Left colon (tissue), 2 donors: ENCODE measurements at places on chromosomes 2 and 18. TPM values are rescaled to one million over a fixed set of nuclear protein-coding genes. Genes with fewer than 3 reads are reported as not detected.

GRCh38 chr2:214995409-214995808, 143.0 kb downstream of the ABCA12 start:
- no peak for DNase-seq

DNA sequence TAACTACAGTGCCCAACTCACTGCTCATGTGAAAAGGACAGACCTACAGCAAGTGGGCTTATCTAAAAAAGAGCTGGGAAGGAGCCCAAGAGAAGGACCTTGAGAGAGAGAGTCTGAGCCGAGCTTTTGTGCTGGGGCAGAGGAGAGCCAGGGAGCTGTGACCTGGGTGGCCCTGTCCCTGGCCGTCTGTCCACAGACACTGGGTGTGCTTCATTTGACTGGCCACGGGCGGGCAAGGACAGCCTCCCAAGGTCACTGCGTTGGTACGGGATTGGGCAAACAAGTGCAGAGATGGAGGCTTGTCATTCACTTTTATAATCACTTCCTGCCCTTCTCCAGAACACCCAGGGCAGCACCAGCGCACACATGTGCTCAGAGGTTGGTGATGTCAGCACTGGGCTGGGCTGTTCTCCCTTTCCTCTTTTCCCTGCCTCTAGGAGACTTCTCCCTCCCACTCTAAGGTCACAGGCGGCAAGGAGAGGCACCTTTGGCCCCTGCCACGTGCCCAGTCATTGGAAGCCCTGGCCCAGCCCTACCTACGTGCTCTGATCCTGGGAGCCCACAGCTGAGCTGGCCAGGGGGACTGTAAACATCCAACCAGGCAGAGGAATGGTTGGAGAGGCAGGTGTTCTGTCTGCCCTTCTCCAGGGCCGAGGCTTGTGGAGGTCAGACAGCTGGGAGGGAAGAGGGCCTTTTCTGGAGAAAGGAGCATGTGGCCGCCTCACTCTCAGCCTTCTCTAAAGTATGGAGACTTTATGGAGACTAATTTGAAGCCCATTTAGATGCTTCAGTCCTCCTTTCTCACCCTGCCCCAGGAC, 6.4 kb upstream of the PSD4 start:
- peak; percentile 78 for DNase-seq

DNA sequence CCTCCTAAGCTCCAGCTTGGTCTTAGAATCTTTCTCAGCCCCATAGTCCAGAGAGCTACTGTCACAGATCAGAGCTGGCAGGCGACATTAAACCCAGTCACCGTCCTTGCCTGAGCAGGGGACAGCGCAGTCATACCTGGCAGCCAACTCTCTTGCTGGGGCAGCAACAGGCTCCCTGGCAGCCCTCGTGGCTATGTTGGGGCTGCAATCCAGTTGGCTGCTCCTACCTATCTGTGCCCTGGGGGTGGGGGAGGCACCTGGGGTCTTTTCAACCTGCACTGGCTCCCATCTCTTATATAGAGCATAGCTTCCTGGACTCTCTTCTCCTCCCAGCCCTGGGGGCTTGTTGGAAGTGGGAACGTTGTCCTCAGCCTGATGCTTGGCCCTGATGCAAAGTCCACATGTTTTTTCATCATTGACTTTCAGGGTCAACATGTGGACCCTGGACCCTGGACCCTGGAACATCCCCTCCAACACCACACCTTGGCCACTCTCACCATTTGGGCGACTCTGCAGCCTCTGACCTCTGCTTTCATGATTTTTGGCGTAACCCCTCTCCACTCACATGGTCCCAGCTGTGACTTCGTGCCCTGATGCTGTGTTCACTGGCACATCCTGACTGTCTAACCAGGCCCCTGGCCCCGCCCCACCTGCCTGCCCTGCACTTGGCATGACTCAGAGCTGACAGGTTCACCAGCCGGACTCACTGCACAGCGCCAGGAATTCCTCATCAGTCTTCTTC, 45.6 kb downstream of the ATOH8 start:
- DNase-seq: no peak

The SEMA4F gene
- 3.8 TPM for total RNA-seq

The MEIS1 gene
- 38.9 TPM for total RNA-seq

- DNase-seq: no peak
Measured at GRCh38 chr18:79548621-79548985, 131.0 kb upstream of the CTDP1 start.

DNA sequence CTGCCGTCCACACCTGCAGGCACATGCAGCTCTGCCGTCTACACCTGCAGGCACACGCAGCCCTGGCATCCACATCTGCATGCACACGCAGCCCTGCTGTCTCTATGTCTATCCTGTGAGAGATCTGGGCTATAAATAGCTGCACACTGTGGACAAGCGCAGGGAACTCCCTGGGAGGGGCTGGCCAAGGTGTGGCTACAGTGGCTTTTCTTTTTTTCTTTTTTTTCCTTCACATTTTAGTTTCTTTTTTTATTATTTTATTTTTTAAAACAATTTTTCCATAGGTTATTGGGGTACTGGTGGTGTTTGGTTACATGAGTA, 42.0 kb downstream of the TMEM182 start:
- DNase-seq: no peak

GRCh38 chr2:151918308-151918707, 90.1 kb upstream of the ARL5A start:
- DNase-seq: no peak

The CCL20 gene
- total RNA-seq: 13.6 TPM

DNA sequence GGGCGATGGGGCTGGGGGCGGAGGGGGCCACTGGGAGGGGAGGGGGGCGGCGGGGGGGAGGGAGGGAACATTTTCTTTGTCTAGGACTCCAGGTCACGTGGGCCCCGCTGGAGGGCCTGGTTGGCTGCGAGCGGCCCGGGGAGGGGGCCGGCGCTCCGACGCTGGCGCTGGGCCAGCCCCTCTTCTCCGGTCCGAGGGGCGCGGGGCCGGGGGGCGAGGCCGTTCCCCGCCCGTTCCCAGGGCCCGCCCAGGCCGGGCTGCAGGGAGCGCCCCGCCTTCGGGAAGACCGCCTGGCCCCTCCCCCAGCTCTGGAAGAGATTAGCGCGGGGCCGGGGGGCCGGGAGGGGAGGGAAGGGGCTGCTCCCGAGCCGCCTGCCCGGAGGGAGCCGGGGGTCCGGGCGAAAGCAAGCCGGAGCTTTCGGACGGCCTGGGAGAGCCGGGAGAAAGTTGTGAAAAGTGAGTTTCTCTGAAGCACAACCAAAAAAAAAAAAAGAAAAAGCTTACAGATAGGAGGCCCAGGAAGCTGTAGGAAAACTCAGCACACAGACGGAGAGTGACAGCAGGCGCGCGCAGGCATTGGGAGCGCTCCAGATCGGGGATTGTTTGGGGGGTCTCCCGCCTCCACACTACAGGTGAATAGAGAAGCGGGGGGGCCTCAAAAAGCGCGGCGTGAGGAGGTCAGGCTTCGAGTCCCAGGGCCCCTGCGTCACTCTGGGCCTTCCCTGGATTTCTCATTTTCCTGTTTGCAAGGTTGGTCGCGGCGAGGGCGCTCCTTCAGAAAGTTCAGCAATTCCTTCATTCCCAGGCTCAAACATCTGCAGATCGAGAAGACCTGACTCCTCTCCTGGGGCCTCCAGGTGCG, 84.1 kb upstream of the POMC start:
- peak; percentile 64 for DNase-seq

The CFAP65 gene
- total RNA-seq: 0.76 TPM

The FSHR gene
- not detected for total RNA-seq

DNA sequence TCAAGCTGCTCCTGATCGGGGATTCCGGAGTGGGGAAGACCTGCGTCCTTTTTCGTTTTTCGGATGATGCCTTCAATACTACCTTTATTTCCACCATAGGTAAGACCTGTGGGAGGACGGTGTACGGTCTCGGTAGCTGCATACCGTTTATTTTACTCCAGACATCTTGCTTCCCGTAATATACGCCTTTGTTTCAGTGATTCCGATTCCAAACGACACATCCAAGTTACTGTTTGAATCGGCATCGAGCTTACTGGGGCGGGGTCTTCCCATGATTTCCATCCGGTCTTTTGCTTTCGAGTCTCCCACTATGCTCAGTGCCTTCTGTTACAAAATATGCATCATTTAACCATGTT, 731 bp downstream of the RAB10 start:
- no peak for DNase-seq

DNA sequence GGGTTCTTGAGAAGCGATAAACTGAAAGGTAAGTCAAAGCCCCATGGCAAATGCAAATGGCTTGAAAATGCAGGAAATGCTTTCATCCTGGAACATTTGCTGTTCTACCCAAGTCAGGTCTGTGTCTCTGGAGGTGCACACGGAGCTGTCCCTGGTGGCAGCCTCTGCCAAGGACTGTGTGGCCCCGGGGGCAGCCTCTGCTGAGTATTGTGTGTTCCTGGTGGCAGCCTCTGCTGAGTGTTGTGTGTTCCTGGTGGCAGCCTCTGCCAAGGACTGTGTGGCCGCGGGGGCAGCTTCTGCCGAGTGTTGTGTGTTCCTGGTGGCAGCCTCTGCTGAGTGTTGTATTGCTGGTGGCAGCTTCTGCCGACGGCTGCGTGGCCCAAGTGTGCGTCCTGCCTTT, 135.6 kb upstream of the ALKAL2 start:
- DNase-seq: no peak

The PFN4 gene
- total RNA-seq: not detected
